Stimulated activated CD8-positive, alpha-beta memory T cell treated with anti-CD3 and anti-CD28 coated beads, Interleukin-7, amount 100 ng/mL, for 4 hours (primary cell): ENCODE measurements at places on chromosomes 2 and 18.

DNA sequence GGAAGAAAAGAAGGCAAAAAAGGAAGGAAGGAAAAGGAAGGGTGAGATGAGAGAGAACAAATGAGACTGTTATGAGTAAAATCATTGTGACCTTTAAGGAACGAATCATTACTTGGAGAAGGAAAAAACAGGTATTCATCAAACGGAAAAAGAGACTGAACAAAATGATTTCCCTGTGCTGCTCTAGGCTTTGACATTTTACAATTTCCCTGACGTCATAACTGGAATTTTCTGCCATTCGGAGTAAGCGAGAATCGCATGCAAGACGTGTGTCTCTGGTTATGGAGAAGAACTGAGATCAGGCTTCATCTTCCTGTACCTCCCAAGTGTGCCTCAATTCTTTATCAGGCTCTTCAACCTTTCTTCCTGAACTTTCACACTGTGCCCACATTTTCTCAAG lies 534.7 kb upstream of the KLHL29 start:
- no peak for DNase-seq

DNA sequence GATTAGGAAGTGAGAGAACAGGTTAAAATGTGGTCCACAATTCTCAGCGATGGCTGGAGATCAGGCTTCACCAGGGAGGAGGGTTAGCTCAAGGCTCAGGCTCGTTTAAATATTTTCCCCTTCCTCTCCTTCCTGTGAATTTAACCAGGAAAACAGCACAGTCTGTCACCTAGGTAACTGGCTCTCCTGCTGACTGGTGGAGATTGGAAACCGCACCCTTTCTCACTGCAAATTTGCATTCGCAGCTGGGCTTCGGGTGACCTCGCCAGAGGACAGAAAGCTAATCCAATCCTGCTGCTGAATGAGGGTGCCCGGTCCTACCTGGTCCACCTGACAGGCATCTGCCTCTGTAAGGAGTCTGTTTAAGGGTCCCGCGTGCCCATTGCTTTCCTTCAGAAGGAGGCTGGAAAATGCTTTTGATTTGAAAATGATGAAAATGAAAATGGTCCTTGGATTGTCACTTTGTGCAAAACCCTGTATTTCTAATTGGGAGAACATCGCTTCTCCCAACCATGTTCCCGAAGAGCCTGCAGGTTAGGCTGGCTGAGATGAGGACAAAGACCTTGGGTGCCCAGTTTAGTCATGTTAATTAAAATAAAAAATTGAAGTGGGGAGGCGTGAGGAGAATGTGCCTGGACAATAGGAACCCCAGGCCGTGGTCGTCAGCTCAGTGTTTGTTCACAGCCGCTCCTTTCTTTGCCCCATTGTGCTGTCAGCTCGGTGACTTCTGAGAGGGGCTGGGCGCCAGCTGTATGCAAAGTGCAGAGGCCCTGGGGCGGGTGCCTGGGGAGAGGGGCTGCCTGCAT lies 43.4 kb upstream of the MTCL1 start:
- DNase-seq, result no peak

- DNase-seq, result no peak
Measured at GRCh38 chr2:29520001-29520400, 401.4 kb downstream of the ALK start.

DNA sequence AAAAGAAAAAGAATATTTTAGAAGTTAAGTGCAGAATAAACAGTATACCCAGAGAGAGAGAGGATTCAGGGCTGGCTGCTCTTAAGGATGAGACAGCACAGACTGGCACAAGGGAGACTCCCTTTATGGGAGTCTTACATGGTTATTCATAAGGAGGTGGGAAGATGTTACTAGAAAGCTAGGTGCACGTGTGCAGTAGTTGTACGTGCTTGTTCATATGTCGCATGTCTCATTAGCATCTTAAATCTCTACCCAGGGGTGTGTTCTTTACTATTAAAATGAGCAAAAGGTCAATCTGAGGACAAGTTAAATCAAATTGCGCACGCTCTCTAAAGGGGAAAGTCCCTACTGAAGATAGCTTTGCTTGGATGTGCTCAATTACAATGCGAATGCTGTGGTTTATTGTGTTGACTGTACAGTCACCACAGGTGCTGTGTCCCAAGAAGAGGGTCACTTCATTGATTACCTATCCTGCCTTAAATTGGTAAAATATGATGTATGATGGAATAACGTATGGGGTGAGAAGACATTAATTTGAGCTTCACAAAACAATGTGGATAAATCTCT lies 368.0 kb upstream of the SPHKAP start:
- no peak for DNase-seq

DNA sequence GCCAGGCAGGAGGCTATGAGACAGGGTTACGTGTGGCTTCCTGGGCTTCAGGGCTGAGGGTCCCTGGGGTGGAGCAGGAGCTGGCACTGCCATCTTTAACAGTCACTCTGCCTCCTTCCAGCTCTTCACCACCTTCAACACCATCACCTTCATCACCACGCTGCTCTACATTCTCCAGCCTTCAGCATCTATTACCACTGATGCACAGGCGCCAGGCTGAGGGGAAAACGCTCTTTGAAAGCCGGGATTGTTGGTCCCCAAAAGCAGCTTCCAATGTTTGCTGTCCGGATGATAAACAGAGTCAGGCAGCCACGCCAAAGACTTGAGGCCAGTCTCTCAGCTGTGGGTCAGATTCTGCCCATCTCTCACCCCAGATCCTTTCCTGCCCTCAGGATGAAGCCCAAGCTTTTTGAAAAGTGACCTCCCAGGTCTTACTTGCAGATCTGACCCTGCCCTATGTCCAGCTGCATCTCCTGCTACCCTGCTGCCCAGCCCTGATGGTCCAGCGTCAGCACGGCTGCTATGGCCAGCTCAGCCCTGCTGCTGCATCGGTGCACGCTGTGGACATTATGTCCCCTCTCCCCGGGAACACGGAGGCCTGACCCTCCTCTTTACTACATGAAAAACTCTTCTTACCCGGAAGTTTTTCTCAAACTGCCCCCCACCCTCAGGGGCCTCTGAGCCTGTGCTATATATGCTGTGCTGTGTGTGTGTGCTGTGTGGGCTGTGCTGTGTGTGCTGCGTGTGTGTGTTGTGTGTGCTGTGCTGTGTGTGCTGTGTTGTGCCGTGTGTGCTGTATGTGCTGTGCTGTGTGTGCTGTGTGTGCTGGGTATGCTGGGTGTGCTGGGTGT lies 31.2 kb upstream of the MAL start:
- no peak for DNase-seq

GRCh38 chr2:216317831-216318520 lies 54.3 kb downstream of the MARCHF4 start:
- no peak for DNase-seq
